Activated CD4-positive, alpha-beta T cell treated with anti-CD3 and anti-CD28 coated beads for 4 hours (primary cell): ENCODE measurements at places on chromosomes 16 and 17.

GRCh38 chr17:1122533-1123392, 57.0 kb downstream of the ABR start:
- DNase-seq, result peak; percentile 72

- DNase-seq, result no peak
These were observed 256.6 kb upstream of the TBX2 start for GRCh38 chr17:61143026-61143425.

DNA sequence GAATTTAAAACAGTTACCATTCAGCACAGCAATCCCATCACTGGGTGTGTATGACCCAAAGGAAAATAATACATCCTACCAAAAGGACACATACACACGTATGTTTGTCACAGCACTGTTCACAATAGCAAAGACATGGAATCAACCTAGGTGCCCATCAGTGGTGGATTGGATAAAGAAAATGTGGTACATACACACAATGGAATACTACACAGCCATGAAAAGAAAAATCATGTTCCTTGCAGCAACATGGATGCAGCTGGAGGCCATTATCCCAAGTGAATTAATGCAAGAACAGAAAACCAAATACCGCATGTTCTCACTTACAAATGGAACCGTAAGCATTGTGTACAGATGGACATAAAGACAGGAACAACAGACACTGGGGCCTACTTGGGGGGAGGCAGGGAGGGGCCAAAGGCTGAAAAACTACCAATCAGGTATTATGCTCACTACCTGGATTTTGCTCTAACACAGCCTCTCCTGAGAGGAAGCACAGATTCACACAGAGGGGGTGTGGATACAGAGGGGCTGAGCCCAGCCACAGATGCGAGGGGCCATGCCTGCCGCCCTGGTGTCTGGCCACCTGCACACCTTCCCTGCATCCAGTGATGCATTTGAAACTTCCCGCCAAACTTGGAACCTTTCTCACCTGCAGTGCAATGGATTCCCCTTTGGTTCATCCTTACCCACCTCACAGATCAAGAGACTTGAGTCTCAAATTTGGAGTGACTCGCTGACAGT, 55.9 kb downstream of the USP22 start:
- DNase-seq, result no peak

GRCh38 chr17:32931686-32932085, 3.7 kb downstream of the TMEM98 start:
- no peak for DNase-seq

- DNase-seq, result no peak
These were observed at the start of gene NEURL4 for GRCh38 chr17:7328840-7329373. Gene NEURL4, minus strand, starts transcription at chr17:7329335. Its CDS starts 23 bp downstream, at chr17:7329312.

DNA sequence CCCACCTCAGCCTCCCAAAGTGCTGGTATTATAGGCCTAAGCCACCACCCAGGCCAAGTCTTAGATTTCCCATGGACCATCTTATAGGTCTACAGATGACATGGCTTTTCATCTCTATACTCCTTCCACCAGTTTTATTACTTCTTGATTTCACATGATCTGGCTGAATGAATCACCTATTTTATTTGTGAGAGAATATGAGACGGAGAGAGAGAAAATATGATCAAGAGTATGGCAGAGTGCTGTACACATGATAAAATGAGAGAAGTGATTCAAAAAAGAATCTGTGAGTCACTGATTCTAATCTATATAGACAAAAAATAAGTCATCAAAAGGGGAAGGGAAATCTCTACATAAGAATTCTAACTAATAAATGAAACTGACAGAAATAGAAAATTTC, 13.7 kb downstream of the ACSM1 start:
- no peak for DNase-seq

DNA sequence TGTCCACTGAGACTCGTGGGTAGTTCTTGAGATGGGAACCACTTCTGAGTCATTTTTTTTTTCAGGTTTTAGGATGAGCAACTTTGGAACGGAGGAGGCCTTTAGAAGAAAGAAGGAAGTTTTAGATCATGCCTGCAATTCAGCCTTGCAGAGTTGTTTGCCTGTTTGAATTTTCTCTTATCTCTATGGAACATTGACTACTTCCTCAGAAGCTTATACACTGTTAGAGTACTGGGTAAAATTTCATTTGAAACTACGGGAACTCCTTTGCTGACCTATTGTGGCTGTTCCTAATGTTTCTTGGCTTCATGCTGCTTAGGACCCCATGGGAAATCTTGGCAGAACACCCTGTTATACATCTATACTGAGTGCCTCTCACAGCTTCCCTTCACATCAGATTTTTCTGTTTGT, 70.8 kb downstream of the MAP2K6 start:
- DNase-seq, result no peak

- no peak for DNase-seq
These were observed 110.1 kb downstream of the NTN1 start for GRCh38 chr17:9131371-9131770.

- DNase-seq, result no peak
These were observed 214.9 kb upstream of the MON1B start for GRCh38 chr16:76976101-76976500.

- DNase-seq, result no peak
These were observed at the start of gene ZNF629 for GRCh38 chr16:30786936-30787612. Gene ZNF629, minus strand, starts transcription at chr16:30787205. Its CDS starts 2,723 bp downstream, at chr16:30784482.

- no peak for DNase-seq
These were observed 14.9 kb downstream of the TFAP4 start for GRCh38 chr16:4257646-4258556.

GRCh38 chr17:45144199-45145034, 3.9 kb upstream of the HEXIM1 start:
- DNase-seq, result no peak

DNA sequence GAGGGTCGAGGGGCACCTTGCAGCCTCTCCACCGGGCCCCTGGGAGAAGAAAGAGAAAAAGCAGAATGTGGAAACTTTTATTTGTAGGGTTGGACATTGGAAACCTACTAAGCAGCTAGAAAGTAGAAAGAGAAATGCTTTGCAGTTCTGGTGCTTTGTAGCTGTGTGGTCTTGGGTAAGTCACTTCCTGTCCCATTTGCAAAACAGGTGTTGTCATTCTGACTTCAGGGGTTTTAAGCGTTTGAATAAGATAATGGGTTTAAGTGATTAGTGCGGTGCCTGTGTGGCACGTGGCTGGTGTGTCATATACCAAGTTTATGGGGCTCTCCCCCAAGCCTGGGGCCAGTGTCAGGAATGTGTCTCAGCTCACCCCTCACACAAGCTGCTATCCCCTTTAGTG, 1.6 kb downstream of the CA4 start:
- no peak for DNase-seq

DNA sequence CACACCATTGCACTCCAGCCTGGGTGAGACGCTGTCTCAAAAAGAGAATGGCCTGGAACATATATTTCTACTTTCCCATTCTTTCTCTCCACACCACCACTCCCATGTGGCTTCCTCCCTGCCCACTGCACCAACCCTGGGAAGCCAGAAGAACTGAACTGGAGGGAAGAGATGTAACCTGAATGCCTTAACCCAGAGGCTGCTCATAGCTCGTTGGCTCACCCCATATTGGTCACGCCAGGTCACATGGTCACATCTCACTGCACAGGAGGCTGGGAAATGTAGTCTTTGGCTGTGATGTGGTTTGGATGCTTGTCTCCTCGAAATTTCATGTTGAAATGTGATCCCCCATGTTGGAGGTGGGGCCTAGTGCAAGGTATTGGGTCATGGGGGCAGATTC, 5.9 kb upstream of the DNAH17 start:
- DNase-seq, result no peak

DNA sequence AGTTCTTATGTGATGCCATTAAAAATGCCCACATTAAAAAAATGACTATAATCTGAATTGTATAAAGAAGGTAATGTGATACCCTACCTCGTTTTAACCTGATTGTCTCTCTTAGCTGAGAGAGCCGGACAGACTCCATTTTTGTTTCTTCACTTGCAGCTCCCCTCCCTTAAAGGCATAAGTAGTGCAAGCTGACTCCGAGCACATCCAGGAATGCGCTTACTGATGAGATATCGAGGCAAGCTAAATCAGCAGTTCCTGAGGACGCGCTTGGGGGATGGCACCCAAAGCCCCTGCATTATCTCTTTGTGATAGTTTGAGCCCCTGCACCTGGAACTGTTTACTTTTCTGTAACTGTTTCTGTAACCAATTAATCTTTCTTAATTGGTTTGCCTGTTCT, 6.3 kb downstream of the KRT24 start:
- DNase-seq, result no peak
